CD4-positive, alpha-beta memory T cell (primary cell): ENCODE measurements at places on chromosomes 13 and 19.

- DNase-seq = no peak
Observed at GRCh38 chr13:43074824-43075510, 51.6 kb downstream of the DNAJC15 start.

GRCh38 chr13:57925751-57926150 lies 294.2 kb downstream of the PCDH17 start:
- DNase-seq = no peak

DNA sequence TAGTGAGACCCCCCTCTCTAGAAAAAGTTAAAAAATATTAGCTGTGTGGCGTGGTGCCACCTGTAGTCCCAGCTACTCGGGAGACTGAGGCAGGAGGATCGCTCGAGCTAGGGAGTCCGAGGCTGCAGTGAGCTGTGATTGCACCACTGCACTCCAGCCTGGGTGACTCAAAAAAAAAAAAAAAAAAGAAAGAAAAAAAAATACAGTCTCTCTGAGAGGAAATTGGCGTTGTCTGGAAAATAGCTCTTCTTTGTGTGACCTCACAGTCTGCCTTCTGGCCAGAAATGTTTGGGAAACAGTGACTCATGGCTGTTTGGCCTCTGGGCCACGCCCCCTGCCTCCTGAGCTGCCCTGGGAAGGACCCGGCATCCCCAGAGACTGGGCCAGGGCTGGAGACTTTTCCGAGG lies 10.7 kb downstream of the MARCHF2 start:
- DNase-seq = no peak

GRCh38 chr13:26584713-26585112 lies 27.2 kb downstream of the WASF3 start:
- no peak for DNase-seq
